Stimulated activated CD4-positive, alpha-beta T cell treated with anti-CD3 and anti-CD28 coated beads, Interleukin-12 subunit alpha, Interleukin-12 subunit beta, amount 100 ng/mL, for 24 hours (primary cell): ENCODE measurements at places on chromosomes 7 and 10.

GRCh38 chr7:23120106-23120505, 14.5 kb downstream of the KLHL7 start:
- no peak for DNase-seq

- DNase-seq = no peak
Observed at GRCh38 chr7:30526163-30526562, 21.5 kb upstream of the GGCT start.

DNA sequence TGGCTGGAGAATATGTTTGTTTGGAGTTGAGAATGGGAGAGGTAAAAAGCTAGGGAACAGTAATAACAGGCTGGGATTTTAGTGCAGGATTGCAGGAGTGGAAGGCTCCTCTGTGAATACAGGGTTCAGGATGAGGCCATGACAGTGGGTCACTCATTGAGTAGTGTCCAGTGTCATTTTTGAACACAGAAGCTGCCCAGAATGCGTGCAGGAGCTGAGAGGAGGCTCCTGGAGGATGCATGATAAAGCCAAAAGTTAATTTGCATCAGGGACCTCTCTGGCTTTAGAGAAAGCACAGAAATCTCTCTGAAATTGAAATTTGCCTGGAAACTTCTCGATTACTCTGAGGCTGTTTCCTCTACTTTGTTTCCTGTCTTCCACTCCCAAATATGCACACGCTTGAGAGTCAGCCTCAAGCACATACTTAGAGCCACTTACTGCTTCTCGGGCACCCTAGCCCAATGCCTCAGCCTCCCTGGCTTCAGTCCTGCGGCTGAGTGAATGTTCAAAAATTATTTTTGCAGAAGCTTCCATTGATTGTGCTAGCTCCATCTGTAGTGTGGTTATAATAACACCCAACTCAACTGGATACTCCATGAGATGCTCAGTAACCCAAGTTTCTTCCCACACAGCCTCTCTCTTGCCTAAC, 1.8 kb upstream of the GALNT17 start:
- DNase-seq = no peak

GRCh38 chr7:18345641-18346234, 149.8 kb upstream of the HDAC9 start:
- DNase-seq = no peak

GRCh38 chr10:17655567-17656146, 11.7 kb downstream of the STAM start:
- no peak for DNase-seq

GRCh38 chr10:119302172-119302571, 94.8 kb downstream of the GRK5 start:
- no peak for DNase-seq

DNA sequence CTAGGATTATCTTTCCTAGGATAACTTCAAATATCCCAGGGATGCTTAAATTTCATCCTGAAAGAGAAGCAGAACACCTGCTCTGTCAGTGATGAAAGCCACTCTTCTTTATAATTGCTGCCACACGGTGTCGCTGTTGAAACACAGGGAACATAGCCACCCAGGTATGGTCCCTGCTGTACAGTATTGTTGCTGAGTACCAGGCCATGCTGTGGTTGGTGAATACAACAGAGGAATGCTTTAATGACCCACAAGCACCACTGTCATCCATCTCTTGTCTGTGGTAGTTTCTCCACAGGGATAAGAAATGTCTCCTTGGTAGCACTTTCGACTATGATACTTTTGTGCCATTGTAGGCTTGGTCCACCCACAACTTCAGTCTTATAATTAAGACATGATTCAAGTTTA, 70.6 kb upstream of the STARD3NL start:
- DNase-seq = peak; percentile 24

GRCh38 chr10:100372415-100373297, 25.6 kb downstream of the SCD start:
- DNase-seq = no peak

- DNase-seq = no peak
Observed at GRCh38 chr7:104341546-104341945, 13.1 kb downstream of the LHFPL3 start.

DNA sequence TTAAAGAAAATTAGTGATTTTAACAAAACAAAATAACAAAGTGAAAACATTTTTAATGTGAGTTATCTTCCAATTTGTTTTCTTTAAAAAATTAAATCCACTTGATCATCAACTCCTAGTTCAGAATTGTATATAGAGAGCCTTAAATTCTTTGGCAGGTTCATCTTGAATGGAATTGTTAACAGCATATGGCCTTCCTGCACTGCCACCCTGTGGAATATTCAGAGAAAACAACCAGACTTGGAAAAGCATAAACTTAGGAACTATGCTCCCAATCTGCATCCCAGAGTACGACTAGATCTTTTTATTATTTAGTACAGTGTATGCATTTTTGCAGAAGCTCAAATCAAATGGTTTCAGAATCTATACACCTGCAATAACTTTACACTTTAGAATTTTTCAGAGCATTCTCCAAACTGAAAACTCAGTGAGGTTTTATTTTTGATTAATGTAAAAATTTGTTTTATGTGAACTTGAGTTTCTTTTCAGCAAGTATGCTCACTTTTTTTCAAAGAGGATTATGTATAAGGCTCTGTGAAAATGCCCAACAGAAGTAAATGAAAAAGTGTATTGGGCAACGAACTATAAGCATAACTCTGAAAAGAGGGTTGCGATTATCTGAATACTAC, 44.9 kb upstream of the ANK3 start:
- DNase-seq = no peak

DNA sequence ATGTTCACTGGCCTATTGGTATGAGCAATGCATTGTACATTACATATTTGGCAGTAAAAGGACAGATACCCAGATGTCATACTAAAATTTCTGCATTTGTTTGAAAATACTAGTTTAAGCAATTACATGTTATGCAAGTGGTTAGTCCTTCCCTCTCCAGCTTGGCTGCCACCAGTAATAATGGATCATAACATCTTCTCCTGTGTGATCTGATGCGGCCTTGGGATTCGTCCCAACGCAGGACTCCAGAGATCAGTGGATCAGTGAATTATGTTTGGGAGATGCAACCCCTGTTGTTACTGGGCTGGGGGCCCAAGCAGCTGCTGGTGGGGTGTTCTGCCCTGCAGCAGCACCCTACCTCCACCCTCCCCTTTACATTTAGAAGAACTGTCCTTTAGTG, 11.2 kb upstream of the PDK4 start:
- DNase-seq = no peak

GRCh38 chr10:98487649-98488048, 40.9 kb upstream of the HPS1 start:
- no peak for DNase-seq

DNA sequence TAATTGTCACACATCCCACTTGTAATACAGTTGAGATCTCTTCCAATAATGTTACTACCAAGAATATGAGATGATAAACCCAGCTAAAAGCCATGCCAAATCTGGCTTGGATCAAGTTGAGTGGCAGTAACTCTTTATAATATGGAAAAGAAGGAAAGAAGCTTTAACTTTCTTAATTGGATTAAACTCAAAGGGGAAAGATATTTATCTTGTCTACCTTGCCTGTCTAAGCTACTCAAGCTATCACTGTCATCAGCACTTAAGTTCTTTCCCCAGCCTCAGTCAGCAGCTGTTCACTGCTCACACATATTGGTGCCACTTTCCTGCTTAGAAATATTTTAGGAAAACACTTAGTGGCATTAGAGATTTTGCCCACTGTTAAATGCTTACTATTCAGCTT, 350.7 kb downstream of the IPMK start:
- no peak for DNase-seq

- no peak for DNase-seq
Observed at GRCh38 chr10:63173468-63174232, 40.5 kb downstream of the NRBF2 start.

DNA sequence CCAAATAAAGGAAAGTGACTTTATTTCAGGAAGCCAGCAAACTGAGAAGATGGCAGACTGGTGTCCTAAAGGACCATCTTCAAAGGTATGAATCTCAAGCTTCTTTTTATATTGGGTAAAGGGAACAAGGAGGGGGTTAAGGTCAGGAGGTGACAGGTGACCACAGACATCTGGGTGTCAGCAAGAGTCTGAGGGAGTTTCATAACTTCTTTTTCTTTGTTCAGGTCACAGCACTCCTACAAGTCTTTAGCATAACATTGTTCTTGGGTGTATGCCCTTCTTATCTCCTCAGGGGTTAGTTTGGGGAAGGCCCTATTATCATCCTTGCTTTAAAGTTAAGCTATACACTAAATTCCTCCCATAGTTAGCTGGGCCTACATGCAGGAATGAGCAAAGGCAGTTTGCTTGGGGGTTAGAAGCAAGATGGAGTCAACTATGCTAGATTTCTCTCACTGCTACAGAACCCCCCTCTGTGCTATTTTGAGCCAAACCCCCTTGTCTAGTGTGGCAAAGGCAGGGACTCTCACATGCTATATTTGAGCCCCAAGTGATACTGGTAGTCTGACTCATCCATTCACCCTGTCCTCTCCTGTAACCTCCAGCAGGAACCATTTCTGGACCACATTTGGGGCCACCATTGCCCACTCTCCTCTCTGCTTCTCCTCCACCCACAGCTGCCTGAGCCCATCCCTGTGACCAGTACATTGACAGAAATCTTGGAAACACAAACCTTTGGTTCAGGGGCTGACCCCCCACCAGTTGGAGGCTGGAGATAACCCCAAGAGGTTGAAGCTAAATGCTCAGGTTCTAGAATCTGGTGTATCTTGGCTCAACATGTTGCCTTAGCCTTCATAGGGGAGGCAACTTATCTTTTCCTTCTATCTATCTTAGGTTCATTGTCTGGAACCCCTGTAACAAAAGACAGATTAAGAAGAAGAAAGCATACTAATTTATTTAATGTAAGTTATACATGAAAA, 55.5 kb upstream of the LRGUK start:
- no peak for DNase-seq

DNA sequence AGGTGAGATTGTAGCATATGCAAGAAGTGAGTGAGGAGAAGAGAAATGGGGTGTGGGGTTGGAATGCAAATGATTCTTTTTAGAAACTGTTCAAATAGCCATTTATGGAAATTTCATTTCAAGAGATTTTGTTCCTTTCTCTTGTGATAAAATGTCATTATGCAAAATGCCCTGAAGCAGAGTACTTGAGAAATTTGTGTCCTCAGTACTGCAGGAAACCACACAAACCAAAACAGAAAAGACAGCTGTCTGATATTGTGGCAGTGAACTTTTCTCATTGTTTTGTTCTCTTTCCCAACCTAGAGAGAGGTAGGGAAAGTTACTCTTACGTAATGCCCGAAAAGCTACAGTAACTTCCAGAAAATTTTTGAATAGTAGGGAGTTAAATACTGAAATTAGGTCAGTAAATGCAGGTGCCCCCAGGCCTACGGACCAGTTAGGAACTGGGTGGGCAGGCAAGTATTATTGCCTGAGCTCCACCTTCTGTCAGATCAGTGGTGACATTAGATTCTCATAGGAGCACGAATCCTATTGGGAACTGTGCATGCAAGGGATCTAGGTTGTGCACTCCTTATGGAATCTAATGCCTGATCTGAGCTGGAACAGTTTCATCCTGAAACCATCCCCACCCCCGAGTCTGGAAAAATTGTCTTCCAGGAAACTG, 34.0 kb downstream of the DLD start:
- DNase-seq = no peak

DNA sequence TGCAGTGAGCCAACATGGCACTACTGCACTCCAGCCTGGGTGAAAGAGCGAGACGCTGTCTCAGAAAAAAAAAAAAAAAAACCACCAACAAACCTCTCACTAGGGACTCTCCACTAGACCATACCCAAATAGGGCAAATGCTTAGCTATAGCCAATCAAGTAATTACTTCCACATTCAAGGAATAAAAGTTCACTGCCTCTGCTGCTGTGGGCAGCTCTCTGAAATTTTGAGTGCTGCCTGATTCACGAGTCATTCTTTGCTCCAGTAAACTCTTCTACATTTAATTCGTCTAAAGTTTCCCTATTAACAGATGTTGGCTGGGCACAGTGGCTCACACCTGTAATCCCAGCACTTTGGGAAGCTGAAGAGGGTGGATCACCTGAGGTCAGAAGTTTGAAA, 4.7 kb upstream of the NRBF2 start:
- DNase-seq = no peak

DNA sequence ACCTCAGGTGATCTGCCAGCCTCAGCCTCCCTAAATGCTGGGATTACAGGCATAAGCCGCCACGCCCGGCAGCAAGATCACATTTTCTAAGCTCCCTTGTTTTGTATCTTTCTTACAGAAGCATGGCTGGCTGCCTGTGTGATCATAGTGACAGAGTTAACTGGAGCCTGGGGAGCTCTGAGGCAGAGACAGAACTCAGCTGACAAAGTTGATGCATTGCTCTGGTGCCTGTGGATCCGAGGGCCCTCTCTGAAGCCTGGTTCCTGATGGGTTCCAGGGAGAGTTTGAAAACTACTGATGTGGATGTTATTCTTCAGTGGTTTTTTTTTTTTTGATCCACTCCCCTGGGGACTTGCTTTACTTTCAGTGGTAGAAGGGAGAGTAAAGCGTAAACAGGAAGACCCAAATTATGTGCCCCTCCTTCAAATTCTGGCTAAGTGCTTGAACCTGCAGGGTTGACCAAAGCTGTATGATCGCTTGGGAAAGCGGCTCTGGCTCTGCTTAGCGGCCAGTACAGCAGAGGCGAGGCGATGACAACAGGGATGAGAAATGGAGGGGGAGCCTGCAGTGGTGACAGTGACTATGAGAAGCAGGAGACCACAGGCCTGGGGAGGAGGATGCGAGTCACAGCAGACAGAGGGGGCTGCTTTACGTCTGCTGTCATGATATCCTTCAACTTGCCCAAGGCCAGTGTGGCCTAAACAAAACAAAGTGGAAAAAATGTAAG, 6.8 kb upstream of the EFCAB10 start:
- no peak for DNase-seq

- DNase-seq = no peak
Observed at GRCh38 chr7:135463908-135464307, 46.0 kb downstream of the CNOT4 start.

DNA sequence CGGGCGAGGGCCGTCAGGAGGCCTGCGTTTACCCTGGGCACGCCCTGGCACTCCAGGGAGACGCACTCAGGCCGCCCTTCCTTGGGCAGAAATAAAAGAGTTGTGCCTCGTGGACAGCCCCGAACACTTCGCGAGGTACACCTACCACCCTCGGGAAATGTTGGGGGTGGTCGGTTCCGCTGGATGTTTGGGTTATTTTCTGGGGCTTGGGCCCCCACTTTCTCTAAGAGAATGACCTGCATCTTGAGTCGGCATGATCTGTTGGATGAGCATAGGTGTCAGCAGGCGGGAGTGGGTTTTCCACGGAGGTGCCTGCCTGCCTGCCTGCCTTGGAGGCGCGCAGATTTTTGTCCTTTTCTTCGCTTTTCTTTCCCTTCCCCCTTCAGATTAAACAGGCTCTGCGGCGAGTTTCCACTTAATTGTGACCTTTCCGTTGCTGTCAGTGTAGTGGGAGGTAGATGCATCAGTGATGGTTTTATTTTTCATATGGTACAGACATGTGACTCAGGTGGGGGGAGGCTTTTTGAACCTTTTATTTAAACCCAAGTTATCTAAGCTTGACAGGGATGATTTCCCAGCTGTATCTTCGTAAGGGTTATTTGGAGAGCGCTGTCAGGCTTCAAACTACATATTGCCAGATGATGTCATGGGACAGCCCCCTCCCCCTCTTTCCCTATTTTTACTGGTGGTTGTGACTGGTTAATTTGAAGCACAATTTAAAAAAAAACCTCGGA, 661 bp downstream of the HECTD2 start:
- DNase-seq = no peak
